HFFc6 (cell line): ENCODE measurements at places on chromosomes 2 and 18. TPM values are rescaled to one million over a fixed set of nuclear protein-coding genes. Genes with fewer than 3 reads are reported as not detected.

DNA sequence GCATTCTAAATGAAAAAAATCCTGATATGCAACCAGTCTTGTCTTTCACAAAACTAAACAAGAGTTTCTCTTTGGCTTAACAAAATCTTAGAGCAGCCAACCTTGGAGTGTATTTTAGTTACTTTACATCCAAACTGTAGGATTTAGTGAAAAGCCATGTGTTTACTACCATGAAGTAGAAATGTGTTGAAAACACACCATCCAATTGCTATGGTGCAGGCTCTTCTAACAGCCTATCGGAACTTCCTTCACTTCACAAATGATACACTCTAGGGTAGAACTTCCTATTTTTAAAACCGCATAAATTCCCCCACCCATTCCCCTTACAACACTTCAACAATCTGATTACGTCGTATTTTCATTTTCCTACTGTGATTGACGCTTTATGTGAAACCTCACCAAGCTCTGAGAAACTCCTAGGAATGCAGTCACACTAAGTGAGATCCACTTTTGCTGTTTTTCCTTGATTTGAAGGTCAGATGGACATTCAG, 74.4 kb upstream of the MAP4K4 start:
- DNase-seq = no peak

GRCh38 chr2:12057436-12058166, 311.2 kb downstream of the LPIN1 start:
- no peak for DNase-seq

- no peak for DNase-seq
Observed at GRCh38 chr2:193517615-193518014, 1322.9 kb upstream of the TMEFF2 start.

DNA sequence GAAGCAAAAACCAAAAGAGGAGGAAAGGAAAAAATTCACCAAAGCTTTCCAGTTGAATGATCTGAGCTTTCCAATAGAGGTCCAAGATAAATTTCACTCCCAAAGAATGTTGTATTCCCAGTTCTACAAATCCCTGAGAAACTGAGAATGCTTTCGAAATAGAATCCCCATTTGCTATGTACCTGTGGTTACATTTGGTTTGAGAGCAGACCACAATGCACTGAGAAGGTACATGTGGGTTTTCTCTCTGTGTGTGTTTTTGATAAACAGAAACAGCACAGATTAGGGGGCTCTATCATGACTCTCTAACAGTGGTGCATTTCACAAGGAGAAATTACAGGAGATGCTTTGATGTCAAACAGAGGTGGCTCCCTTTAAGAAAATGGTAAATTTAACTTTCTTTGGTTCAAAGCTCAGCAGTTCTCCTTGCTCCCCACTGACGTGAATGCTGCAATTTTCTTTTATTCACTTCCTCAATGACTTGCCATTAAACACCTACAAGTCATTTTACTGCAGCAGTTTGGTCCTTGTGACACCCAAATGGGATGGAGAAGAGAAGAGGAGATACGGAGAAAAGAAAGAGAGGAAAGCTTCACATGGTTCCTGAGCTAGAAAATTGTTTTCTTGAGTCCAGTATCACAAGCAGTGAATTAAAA, 108.7 kb downstream of the EPHA4 start:
- no peak for DNase-seq

DNA sequence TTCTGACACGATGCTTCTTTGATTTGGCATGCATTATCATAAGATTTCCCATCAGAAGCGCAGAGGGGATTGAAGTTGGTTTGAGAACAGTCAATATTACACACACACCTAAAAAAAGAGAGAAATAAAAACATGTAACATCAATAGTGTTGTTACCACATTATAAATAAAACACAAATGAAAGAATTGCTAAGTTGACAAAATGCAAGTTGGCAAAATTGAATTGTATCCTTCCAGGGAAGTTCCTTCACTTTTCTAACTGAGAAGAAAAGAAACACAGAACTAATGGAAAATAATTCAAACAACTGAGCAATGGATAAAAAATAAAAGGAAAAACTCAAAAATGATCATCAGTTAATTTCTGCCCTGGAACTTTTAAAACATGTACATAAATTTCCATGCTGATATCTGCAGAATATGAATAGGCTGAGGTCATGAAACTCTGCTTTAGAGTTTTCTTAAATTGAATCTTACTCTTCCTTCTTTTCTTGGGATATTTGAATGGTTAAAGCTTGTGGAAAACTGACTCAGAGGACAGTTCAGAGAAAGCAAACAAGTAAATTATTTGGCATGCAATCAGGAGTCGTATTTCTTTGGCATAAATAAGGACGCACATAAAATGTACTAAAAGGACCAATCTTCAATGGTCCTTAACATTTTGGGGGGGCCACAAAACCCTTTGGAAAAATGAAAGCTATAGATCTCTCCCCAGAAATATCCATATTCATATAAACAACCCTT, 152.4 kb upstream of the CAVIN2 start:
- DNase-seq = no peak

DNA sequence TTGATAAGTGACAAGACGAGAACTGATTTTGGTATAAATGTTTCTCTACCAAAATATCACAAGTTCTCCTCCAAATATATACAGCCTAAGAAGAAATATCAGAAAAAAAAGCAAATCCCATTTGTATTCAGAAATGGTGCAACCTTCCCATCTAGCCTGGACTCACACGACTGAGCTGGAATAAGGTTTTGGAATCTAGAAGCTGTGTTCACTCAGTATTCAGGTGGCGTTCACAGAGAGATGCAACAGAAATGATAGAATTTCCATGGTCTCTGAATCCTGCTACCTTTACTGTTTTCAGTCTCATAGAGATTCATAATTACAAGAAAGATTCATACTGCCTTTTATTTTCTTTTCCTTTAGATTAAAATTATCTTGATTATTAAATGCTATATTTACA, 347.2 kb upstream of the TRIB2 start:
- DNase-seq = no peak

GRCh38 chr18:64409511-64409910, 260.6 kb upstream of the LINC00305 start:
- DNase-seq = no peak

DNA sequence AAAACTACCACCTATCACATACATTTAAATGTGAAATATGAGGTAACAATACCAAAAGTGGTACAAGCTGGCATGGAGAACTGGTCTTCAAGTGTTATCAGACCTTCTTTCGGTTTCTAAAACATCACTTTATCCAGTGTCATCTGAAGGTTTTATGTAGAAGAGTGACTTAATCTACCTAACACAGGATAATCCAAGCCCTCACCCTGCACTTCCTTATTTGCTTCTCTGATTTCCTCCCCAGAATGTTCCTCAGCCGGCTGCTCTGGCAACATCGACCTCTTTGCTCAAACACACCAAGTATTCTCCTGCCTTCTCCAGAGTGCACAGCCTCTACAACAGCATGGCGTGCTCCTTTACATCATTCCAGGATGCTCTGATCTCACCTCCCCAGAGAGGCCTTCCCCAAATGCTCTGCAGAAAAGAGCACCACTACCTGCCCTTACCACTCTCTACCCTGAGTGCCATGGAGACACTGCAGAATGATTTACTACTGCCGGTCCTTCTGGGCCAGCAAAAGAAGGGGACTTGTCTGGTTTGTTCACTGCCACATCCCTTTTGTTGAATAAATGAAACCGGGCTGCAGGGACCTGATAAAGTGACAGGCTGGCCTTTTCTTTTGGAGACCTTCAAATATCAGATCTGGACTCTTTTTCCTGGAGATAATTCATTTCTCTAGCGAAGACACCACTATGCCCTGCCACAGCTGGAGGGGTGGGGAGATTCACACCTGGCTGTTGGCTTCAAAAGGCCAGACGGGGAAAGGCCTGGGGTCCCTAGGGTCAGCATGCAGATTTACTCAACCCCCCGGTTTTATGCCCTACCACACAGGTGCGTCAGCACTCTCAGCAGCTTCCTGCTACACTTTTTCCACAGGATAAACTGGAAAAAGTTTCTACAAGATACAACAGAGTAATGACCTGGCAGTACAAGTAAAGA, 42.0 kb downstream of the TTR start:
- DNase-seq = no peak

DNA sequence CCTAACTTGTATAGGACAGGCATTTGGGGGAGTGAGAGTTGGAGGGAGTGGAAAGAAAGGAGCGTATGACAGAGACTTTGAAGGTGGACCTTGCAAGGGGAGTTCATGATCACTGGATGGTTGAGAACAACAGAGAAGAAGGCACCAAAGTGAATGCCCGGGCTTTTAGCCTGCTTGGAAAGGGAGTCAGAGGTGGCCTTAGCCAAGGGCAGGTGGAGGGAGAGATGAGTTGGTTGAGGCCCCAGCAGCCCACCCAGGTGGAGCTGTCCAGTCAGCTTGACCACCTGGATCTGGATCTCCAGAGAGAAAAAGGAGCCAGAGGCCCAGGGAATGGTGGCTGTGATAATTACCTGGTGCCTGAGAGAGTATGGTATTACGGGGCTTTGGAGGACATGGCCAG, 73.6 kb downstream of the COA5 start:
- no peak for DNase-seq

MATN3 gene
- total RNA-seq = 0.80 to 1.3 TPM (median 1.2 TPM) in 3 replicates

REG3G gene
- total RNA-seq = not detected in 2 replicates
